ENCODE measurements at places on chromosomes 4 and X.

- no peak for DNase-seq
These were observed 2011.9 kb upstream of the PCDH10 start for GRCh38 chr4:131137196-131137595.

DNA sequence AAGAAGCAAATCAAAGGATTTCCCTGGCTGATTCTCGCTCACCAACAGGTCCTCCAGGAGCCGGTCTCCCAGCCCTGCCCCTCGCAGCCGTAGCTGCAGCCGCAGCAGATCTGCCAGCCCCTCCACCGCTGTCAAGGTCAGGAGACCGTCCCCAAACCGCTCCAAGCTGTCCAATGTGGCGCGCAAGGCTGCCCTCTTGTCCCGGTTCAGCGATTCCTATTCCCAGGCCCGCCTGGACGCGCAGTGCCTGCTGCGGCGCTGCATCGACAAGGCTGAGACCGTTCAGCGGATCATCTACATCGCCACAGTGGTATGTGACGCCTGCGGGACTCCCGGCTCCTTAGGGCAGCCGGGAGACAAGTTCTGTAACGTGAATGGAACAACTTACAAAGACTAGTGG is 25.6 kb downstream of the SPATA18 start:
- no peak for DNase-seq

DNA sequence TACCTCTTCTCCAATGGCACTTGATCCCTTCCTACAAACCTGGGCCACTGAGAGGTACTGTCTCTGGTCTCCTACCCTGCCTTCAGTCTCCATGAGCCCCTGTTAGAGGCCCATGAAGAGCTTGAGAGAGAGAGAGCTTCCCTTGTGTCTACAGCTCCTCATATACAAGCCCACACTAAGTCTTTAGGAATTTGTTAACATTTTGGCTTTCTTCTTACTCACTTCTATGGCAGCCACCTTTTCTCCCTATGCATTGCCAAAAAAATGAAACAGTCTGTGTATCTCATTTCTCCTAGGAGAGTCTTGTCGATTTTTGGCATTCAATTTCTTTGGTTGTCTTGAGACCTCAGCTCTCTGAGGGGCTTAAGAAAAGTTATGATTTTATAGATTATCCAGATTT is 90.9 kb upstream of the LNX1 start:
- no peak for DNase-seq

DNA sequence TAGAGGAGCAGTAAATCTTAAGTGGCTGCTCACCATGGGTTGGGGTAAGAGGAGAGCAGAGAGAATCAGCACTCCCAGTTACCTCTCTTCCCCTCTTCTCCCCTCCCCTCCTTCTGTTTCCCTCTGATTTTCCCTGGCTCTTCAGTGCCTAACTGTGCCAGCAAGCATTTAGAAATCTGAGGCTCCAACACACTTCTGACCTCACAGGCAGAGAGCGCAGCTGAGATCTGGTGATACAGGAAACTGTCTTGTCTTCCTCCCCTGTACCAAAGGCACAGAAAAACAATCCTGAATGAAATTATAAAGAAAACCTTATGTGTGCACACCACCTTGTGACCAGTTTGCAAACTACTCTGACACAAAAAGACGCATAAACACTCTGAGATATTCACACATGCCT is 82.4 kb upstream of the SMIM10 start:
- peak; percentile 25 for DNase-seq

DNA sequence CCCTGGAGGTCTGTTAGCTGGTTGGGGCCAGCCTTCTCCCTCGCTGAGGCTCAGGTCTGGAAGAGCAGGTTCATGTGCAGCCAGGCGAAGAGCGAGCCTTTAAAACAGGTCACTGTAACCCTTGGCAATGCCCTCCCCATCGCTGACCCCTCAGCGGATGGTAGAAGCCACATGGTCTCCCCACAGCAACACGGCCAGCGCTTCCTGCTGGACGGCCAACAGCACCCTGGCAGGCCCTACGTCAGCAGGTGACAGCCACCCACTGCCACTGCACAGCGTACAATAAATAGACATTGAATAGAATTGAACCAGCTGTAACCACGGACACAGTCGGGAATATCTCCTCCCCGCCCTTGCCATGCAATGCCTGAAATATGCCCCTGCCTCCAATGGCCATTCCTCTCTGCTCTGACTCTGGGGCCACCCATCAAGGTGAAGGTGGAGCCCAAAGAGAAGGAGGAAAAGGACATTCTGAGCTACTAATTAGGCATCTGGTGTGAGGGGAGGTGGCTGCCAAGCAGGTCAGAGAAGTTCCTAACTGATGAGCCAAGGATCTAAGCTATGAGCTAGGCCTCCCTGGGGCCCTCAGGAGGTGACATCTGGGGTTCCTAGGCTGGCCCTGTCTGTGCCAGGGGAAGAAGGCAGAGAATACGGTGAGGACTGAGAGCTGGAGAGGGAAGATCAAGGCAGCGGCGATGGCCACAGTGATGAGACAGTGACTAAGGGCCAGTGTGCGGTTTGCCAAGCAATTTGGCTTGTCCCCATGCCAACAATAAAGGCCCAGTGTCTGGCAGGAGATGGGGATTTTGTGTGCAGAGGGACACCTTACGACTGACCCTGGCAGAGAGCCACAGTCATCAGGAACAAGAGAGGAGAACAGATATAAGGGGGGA is 202.3 kb downstream of the BCOR start:
- DNase-seq = no peak

DNA sequence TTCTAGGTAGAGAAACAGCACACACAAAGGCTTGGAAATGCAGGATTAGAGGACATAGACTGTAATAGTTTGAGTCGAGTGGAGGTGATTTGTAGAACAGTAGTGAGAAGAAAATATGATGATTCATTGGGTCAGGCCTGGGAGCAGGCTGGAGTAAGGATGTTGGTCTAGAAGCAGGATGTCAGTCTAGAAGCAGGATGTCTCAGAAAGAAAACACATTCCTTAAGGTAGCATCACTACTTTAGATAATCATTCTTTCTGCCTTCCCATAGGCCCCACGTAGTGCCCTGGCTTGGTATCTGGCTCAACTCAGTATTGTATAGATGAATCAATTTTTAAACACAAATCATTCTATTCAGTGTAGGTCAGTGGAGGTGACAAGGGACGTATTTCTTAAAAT is 11.2 kb upstream of the DACH2 start:
- DNase-seq = no peak

GRCh38 chr4:41934514-41934900 is 722 bp upstream of the TMEM33 start:
- DNase-seq = no peak
